SK-N-SH treated with all-trans-retinoic acid at 6 μM for 48 hours (cell line): ENCODE measurements at places on chromosomes 6 and 20.
A peak's percentile ranks its signal among the peaks of the same experiment; 100 is the strongest.

DNA sequence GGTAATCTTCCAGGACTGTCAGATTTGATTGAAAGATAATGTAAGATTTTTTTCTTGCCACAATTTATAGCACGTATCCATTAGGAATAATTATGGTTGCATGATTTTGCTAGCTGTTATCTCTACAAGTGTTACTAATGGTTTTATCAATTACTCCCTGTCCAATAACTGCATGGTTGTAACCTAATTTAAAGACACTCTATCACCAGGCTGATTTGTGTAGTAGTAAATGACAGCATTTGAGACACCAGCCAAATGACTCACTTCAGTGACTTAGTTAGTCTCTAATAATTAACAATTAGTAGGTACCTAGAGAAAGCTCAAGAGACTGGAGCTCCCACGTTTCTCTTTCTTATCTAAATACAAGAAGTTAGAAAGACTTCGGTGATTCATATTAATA is 453.8 kb upstream of the POU3F2 start:
- ATAC-seq, result no peak

GRCh38 chr6:158284876-158285655 is 27.2 kb upstream of the TULP4 start:
- ATAC-seq, result no peak

GRCh38 chr6:161212902-161213301 is 61.0 kb downstream of the AGPAT4 start:
- ATAC-seq, result no peak

DNA sequence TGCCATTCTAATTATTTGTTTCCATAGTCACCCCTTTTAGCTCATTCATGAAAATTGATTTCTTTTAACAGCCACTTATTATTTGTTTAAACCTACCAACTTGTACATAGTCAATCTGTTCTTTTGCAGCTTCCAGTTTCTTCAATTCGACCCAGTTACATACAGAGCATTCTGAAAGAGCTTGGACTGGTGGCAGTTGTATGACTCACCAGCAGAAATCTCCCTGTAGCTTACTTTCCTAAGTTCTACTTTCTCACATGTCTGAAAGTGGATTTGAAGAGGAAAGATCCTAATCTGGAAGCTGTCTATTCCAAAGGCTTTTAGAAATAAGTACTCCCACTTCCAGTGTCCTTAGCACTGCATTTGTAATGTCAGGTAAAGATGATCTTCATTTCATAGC is 447.9 kb downstream of the HTR1B start:
- peak; percentile 82 for ATAC-seq

- ATAC-seq, result peak; percentile 44; the same call in 1 of the 3 replicates
These were observed 77.3 kb downstream of the KCNQ5 start for GRCh38 chr6:72699159-72699558.

GRCh38 chr6:75084018-75084417 is 121.8 kb downstream of the COL12A1 start:
- no peak for ATAC-seq

DNA sequence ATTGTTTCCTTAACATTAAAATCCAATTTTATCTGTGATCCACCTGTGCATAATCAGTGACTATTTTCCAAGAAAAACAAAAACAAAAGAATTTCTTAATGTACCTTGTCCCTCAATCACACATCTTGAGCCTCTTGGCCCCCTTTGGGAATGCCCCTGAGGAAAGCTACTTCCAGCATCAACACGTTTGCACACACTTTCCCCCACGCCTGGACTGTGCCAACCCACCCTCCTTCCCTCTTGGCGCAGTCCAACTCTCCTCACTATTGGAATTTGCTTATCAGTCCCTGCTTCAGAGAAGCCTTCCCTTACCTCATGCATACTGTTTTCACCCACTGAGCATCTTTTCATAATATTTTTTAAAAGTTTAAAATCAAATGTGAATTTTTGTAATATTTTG is 389.4 kb upstream of the NRSN1 start:
- ATAC-seq, result no peak

DNA sequence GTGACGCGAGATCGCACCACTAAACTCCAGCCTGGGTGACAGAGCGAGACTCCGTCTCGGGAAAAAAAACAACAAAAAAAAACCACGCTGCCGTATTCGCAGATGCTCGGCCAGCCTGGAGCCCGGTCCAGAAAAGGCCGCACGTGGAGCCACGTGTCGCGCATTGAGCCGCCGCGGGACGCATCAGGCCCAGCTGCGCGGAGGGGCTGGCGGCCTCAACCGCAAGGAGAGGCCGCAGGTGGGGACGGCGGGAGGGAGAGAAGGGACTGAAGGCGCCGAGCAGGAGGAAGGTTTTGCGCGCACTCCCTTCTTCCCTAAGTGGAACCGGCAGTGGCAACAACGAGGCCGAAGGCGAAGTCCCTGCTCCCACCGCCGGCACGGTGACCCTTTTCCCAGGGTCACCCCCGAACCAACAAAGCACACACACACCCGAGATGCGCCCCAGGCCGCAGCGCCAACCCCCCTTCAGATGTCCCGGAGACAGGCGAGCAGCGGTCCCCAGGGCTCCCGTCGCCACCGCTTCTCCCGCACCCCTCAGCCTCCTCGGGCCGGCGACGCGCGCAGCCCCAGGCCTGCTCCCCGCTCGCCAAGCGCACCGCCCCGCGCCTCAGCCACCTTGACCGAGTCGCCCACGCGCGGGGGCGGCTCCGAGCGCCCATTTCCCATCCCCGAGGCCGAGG is 681 bp downstream of the SYCP2 start:
- no peak for ATAC-seq

DNA sequence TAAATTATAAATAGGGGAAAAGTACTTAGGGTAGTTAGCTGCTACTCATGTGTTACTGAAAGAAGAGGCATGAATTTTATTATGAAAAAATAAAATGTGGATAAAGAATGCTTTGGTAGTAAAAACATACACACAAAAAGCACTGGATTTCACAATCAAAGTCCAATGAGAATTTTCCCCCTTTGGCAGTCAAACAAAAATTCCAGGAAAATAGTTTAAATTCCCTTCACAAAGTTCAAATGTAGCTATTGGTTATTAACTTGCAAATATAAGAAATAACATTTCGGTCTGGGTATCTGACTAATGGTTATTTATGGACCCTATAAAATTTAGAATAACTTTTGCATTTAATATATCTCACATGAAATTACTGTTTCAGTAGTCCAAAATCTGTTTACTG is 210.4 kb downstream of the FOXC1 start:
- ATAC-seq, result no peak

DNA sequence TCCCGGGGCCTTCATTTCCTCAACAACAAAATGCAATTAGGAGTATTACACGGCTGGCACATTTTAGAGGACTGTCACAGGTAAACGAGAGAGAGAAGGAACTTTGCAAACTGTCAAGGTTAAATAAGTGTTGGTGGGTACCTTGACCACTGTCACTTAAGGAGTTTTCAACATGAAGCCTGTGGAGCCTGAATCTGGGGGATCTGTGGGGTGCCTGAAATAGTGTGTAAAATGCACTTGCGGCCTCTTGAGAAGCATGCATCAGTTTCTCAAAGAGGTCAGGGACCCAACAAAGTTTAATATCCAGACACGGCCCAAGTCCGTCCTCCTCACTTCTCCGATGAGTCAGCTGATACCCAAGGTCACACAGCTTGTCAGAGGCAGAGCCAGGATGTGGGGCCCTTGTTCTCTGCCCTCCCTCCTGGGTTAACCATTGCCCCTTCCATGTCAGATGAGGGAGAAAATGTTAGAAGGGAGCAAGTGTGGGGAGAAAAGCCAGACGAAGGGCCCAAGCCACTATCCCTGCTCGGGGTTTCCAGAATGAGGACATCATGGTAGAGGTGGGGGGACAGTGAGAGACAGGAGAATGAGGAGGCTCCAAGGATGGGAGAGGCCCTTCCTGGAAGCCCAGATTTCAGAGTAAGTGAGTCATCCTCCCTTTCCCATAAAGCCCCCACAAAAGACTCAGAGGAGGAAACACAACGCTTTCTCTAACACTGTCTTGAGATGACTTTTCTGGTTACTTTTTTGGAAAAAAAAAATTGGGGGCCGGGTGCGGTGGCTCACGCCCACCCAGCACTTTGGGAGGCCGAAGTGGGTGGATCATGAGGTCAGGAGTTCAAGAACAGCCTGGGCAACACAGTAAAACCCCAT is 42.2 kb downstream of the C6orf132 start:
- peak; percentile 34; the same call in 2 of the 3 replicates for ATAC-seq

- ATAC-seq, result no peak
These were observed 31.8 kb downstream of the KCNK5 start for GRCh38 chr6:39197521-39197920.

- ATAC-seq, result no peak
These were observed 34.7 kb downstream of the PLEKHG1 start for GRCh38 chr6:150634176-150634963.

- peak; percentile 77 for ATAC-seq
These were observed 40.4 kb downstream of the TTI1 start for GRCh38 chr20:37992802-37993409.

DNA sequence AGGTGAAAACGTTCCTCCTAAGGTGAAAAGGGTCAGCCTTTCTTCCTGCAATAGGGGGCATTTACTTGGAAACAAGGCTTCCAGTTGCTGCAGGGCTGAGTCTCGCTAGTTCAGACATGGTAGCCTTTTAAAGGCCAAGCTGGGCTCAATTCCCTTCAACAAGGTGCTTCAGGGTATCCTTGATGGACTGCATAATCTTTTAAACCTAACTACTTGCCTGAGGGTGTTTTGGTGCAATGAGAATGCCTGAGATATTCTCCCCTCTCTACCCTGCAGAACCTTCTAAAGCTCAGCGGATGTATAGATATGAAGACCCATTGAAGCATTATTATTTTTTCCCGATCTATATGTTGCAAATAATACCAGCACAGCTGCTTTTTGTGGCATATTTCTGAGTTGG is 416.1 kb downstream of the QKI start:
- no peak for ATAC-seq
